ENCODE measurements at places on chromosomes 6 and 20.

DNA sequence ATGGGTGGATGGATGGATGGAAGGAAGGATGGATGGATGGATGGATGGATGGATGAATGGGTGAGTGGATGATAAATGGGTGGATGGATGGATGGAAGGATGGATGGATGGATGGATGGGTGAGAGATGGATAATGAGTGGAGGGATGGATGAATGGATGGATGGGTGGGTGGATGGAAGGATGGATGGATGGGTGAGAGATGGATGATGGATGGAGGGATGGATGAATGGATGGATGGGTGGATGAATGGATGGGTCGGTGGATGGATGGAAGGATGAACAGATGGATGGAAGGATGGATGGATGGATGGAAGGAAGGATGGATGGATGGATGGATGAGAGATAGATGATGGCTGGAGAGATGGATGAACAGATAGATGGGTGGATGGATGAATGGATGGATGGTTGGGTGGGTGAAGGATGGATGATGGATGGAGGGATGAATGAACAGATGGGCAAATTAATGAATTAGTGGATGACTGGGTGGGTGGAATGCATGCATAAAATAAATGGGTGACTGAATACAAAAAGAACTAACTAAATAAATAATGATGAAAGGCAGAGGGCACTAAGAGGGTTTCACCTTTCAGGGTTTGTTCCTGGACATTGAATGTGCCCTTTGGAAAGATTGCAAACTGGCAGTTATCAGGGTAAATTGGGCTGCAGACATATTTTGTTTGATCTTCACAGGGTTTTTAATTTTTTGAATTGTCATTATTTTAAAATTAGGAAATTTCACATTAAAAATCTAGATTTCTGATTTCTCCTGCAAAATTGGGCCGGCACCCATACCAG is 50.9 kb upstream of the PTPN1 start:
- no peak for DNase-seq

DNA sequence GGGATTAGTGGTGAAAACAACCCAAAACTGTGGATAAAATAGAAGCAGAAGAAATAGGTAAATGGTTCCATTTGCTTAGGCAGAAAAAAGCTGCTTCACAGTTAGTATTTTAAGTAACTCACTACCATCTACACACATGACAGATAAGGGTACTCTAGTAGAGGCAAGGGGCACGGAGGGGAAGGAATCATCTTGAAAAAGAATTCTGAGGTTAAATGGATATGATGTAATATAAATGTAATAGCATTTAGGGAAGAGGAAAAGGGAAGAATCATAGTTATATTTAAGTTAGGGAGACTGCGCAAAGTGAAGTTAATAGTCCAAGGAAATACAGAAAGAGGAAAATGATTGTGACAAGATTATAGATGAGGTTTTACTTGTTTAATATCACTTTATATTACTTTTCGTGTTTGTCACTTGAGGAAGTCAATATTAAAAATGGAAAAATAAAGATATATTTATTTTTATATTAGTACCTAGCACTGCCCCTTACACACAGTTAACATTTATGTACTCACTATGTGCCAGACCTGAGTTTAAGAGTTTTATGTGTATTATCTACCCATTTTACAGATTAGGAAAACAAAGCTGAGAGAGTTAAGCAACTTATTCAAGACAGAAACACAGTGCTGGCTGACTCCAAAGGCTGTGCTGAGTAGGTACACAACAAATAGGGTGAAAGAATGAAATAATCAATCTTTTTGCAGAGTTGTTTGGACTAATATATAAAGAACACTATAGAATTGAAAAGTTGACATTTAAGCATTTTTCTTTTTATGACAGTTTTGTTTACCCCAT is 128.1 kb downstream of the REV3L start:
- DNase-seq, result no peak

DNA sequence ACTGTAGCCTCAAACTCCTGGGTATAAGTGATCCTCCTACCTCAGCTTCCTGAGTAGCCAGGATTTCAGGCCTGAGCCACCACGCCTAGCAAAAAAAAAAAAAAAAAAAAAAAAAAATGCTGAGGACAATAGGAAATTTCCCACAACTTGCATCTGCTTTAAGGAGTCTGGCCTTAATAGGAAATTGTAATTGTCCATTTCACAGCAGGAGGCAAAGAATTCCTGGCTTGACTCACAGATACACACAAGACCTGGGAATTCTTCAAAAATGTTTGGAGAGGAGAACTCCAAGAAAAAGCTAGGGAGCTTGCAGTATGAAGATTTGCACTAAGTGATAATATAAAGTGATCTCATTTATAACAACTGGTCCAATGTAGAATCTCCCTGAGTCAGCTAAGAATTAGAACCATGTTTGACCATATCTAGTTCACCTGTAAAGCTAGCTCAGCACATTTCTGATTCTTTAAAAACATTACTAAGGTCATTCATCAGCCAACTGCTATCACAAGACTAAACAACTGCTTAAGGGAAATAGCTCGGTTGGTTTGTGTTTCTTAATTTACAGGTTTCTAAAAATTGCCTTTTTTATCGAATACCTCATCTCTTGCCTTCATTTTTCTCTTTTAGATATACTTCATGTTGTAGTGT is 80.2 kb upstream of the SLC2A12 start:
- no peak for DNase-seq

DNA sequence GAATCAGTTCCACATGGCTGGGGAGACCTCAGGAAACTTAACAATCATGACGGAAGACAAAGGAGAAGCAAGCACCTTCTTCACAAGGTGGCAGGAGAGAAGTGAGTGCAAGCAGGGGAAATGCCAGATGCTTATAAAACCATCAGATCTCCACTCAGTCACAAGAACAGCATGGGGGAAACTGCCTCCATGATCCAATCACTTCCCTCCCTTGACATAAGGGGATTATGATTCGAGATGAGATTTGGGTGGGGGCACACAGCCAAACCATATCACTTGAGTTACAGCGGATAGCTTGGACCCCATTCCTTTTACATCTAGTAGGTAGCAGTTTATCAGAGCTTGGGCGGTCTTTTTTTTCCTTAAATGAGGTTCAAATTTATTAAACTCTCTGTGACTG is 19.1 kb downstream of the AFDN start:
- no peak for DNase-seq

DNA sequence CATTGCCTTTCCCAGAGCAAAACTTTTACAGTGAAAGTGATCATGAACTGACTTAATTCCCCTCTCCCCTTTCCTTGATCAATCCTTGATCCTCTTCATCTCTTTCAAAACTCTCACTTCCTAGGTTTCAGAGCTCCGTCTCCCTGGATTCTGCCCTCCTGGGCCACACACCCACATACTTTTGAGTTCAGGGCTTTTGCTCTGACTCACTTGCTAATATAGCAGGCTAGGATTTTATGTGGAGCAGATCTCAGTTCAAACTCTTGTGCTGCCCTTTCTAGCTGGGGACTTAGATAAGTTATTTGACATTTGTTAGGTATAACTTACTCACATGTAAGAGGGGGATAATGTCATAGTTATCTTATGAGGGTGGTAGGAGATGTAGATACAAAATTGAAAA is 109.1 kb upstream of the MLIP start:
- DNase-seq, result no peak

- no peak for DNase-seq
Observed at GRCh38 chr6:77341058-77341986, 122.0 kb downstream of the HTR1B start.

- DNase-seq, result no peak
Observed at GRCh38 chr6:20846602-20847028, 312.4 kb downstream of the CDKAL1 start.

- DNase-seq, result no peak
Observed at GRCh38 chr6:108627692-108628550, 67.2 kb downstream of the FOXO3 start.

GRCh38 chr20:62063315-62063980 is 2.2 kb downstream of the TAF4 start:
- DNase-seq, result no peak

DNA sequence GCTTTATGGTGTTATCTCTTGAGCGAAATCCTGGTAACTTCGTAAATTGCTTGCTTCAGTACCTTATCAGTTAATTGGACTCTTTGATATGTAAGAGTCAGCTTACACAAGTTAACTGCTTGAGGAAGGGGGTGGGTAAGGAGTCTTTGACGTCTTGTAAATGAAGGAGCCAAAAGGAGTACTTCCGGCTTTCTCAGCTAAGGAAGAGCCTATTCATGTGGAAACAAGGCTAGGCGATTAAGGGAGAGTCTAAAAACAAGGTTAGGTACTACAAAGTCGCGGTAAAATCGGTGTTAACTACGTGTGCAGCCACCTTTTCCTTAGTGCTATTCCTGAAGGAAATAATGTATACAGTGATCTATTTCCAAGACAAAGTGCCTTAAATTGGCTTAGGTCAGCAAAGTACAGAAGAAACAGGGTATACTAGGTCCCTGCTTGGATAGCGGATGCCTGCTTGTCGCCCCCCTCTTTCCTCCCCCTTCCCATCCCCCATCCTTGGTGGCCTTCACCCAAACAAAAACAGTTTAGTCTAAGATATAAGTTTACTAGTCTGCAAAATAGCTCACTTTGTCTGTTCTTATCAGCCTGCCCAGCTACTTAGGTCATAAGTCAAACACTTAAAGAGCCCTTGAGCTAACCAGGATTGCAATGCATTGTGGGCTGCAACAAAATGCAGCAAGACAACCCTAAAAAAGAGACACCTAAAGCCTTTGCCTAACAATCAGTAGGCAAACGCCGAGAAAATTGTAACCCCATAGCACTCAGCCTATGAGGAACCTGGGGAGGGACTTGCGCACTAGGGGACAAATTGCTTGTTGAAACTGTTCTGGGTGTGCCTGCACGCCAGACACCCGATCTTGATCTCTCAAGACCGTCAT is 147.3 kb downstream of the TRIM27 start:
- no peak for DNase-seq

GRCh38 chr6:122059918-122060317 is 339.5 kb upstream of the HSF2 start:
- no peak for DNase-seq

GRCh38 chr20:61668065-61668650 is 397.5 kb downstream of the TAF4 start:
- no peak for DNase-seq

GRCh38 chr6:128531696-128532095 is 11.3 kb upstream of the PTPRK start:
- no peak for DNase-seq

All from NCI-H2081 treated with DMSO at 0.1 percent for 48 hours (cell line).